ENCODE measurements at places on chromosomes 7 and 10.

- DNase-seq: no peak
These were observed 44.0 kb downstream of the LMBR1 start for GRCh38 chr7:156848979-156849378.

GRCh38 chr7:28778786-28779185 lies 179.3 kb downstream of the TRIL start:
- no peak for DNase-seq

GRCh38 chr10:21090609-21091082 lies 193.5 kb upstream of the NEBL start:
- no peak for DNase-seq

DNA sequence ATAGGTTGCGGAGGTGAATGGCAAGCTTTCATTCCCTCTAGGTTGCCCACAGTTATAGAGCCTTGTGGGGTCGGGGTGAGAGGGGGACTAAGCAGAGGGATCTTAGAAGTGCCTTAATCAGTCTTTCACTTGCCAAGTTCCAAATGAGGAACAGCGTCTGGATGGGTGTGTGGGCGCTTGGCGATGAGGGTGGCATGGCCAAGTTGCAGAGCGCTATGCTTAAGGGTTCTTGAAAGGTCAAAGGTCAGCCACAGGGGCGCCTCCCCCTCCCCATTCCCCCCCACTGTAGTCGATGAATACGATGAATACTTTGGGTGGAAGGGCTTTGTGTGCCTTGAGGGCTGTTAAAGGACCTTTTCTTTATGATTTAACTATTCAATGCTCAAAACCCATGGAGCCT lies 185.0 kb downstream of the TCF7L2 start:
- DNase-seq: no peak

- DNase-seq: no peak
These were observed 316.8 kb upstream of the NFE2L3 start for GRCh38 chr7:25835197-25835596.

GRCh38 chr7:93921607-93922566 lies at the start of gene GNG11:
TSS of gene GNG11 (plus strand) at chr7:93921735. CDS start at chr7:93922138, 403 bp downstream.
- DNase-seq: no peak

DNA sequence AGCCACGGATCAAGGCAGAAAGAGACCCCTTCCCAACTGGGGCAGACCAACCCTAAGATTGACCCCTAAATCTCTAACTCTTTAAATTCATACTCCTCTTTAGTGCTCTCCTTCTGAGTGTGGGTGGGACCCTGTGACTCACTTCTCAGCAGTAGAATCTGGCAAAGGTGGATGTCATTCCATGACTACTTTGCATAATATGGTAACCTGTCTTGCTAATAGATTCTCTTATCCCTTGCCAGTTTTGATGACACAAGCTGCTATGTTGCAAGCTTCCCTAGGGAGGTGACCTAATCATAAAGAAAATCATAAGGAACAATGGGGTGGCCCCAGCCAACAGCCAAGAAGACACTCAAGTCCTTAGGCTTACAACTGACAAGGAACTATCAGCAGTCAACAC lies 155.4 kb upstream of the VWC2 start:
- no peak for DNase-seq

- no peak for DNase-seq
These were observed 23.9 kb upstream of the FAM107B start for GRCh38 chr10:14798636-14799035.

DNA sequence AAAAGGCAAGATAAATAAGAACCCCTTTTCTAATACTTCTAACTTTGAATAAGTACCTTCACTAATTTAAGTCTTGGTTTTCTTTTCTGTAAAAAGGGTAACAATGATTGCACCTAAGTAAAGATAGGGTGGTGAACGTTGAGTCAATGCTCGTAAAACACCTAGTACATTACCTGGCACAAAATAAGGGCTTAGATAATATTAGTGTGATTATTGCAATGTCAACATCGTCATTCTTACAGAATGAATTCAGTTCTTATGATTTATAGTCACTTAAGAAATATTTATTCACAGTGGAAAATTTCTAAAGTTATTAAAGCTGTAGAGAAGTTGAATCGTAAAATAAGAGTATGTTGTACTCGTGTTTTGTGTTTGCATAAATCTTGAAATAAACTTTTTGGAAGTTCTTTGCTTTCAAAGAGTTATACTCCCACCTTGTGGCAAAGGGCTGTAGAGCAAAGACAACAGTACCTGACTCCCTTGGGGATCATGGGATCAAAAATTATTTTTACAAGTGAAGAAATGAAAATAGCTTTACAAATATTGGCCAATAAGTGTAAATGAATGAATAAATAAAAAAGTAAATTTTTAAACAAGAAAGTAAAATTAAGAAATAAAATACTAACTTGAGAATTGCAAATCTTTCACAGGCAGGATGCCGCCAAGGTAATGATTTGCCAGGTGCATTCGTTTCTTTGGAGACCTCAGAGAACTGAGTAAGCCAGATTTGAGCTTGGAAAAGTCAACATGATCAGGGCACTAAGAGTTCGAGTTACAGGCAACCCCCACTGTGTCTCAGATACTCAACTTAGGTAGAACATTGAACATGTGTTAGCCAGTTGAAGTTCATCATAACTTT lies 285.8 kb upstream of the CACNA2D1 start:
- DNase-seq: no peak

DNA sequence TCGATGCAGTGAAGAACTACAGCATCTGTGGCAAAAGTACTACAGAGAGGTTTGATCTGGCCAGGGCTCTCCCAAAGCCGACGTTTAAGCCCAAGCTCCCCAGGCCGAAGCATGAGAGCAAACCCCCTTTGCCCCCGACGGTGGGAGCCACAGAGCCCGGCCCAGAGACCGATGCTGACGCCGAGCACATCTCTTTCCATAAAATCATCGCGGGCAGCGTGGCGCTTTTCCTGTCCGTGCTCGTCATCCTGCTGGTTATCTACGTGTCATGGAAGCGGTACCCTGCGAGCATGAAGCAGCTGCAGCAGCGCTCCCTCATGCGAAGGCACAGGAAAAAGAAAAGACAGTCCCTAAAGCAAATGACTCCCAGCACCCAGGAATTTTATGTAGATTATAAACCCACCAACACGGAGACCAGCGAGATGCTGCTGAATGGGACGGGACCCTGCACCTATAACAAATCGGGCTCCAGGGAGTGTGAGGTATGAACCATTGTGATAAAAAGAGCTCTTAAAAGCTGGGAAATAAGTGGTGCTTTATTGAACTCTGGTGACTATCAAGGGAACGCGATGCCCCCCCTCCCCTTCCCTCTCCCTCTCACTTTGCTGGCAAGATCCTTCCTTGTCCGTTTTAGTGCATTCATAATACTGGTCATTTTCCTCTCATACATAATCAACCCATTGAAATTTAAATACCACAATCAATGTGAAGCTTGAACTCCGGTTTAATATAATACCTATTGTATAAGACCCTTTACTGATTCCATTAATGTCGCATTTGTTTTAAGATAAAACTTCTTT lies 2.3 kb downstream of the LRRTM3 start:
- DNase-seq: no peak

GRCh38 chr7:26165950-26166683 lies 14.1 kb downstream of the NFE2L3 start:
- DNase-seq: no peak

- DNase-seq: no peak
These were observed 31.5 kb downstream of the SLC18A2 start for GRCh38 chr10:117272195-117273076.

- DNase-seq: no peak
These were observed 239.8 kb downstream of the TCERG1L start for GRCh38 chr10:131071721-131072120.

DNA sequence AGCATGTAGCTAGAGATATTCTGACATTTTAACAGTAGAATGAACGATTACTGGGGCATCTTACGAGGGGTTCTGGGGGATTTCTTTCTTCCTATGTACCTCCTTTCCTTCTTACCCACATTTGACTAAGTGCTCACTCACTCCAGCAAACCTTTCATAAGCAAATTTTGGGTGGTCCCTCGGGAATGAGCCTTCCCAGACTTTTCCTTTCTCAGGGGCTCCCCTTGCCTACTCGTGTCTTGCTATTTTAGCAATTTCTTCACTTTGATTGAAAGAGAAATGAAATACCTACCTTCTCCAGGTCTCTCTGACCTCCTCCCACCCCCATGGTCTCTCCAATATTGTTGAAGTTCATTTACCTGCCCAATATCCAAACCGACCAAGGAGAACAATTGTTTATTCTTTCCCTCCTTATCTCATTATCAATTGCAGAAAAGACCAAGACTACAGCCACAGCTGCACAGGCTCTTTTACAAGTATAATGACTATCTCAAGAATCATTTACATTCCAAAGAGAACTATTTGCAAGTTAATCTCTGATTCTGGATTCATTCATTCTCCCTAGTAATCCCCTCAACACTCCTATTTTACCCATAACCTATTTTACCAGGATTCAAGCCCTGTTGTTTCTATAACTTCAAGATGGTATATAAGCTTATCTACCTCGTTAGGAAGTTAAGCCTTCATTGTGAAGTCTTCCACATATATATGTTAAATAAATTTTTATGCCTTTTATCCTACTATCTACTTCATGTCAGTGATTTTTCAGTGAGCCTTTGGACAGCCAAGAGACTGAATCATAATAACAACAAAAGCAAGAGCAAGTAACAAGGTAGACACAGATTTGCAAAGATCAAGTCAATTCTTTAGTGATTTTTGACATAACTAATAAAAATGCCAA lies 480.6 kb downstream of the IPMK start:
- no peak for DNase-seq

DNA sequence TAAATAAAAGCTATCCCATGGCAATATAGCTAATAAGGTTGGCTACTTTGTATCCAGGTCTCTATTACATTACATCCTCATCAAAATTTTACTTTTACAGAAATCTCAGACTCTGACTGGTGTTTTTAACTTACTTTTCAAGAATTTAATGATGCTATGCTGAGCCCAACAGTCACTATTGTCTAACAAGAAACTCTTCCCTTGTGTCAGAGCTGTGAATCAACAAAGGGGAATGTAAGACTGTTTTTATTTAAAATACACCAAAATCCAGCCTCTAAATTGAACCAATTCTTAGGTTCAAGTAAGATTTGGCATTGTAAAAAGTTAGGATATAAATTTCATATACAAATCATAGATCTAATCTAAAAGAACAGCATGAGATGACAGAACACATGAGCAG lies 7.0 kb downstream of the RTKN2 start:
- DNase-seq: no peak

- no peak for DNase-seq
These were observed 160.9 kb downstream of the PLXDC2 start for GRCh38 chr10:19977097-19977521.

DNA sequence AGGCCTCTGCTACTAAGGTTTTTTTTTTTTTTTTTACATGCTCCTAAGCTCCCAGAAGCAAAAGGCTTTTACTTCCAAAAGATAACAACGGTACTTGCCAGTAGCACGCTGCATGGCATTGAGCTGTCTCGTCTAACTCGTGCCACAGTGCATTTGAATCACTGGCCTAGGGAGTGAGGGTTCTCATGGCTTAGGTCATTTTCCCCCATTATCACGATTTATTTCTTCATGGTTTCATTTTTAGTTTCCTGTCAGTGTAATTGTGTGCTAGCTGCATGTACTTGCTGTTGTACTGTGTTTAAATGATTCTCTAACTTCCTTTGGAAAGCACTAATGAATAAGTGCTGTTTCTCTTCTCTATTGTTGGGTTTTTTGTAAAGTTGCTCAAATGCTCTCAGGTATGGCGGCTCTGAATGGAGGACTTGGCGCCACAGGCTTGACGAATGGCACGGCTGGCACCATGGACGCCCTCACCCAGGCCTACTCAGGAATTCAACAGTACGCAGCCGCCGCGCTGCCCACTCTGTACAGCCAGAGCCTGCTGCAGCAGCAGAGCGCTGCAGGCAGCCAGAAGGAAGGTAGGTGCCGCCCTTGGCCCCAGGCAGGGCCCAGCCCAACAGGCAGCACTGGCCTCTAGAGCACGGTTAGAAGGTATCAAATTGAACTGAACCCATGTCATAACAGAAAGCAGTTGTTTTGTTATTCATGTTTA lies 290.5 kb downstream of the USP6NL start:
- DNase-seq: peak; percentile 23

DNA sequence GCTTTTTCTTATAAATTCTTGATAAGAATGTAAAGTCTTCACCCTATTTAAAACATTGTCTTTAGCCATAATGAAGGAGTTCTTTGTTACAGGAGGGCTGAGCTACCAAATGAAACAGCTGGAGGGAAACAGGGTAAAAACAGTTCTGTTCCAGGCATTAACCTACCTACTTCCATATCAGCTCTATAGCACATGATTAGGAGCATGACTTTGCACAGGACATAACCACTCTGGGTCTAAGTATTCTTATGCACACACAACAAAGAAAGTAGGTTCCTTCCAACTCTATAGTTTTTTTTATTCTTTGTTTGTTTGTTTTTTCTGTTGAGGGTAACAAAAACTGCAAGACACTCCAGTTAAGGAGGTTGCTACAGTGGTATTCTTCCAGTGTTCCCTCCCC lies 52.7 kb downstream of the SCIN start:
- no peak for DNase-seq

GRCh38 chr7:157930441-157930840 lies 593.6 kb downstream of the DNAJB6 start:
- no peak for DNase-seq

DNA sequence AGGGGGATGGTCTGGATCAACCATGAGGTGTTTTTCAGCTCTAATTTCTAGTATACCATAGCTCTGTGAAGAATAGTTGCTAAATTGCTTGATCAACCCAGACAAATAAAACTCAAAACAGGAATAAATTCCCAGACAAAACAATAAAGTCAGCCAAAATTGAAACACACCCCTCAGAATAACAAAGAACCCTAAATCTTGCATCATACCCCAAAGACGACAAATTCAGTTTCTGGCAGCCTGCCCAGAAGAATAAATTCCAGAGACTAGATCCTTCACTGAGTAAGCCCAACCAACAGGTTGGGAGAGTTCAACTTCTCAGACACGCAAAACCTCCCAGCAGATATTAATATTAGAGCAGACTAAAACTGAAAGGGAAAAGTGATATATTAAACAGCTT lies 11.2 kb upstream of the SEM1 start:
- no peak for DNase-seq

DNA sequence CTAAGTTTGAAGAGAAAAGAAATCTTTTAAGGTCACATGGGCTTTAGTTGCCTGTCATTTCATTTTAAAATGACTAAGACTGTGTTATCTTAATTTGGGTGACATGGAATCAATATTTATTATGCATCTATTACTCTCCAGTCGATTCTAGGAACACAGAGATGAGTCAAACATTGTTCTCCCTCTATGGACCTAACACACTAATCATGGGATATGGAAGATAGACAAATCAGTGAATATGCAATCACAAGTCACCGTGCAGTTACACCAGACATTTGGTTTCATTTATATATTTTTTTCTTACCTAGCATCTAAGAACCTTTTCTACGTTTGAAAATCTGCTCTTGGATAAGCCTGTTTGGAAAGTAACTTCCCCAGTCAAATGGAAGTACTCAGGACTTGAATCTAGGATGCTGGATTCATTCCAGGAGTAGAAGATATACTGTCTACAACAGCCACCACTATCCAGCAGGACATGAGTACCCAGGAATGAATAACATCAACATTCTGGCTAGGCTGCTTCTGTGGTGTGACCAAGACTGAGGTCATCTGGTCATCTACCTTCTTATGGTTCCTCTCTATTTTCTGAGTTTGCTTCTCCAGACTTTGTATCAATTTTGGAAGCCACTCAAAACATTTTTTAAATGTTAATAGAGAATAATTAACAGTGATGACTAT lies 902.9 kb upstream of the LRRN3 start:
- no peak for DNase-seq

GRCh38 chr10:50260791-50261281 lies 9.5 kb upstream of the ASAH2 start:
- DNase-seq: peak; percentile 29

GRCh38 chr10:56537984-56538383 lies 176.9 kb upstream of the ZWINT start:
- DNase-seq: no peak

GRCh38 chr7:158582089-158582456 lies 5.5 kb downstream of the PTPRN2 start:
- DNase-seq: no peak
